Adrenal gland (tissue), 19 donors: ENCODE measurements at places on chromosomes 3 and 15.
A peak's percentile ranks its signal among the peaks of the same experiment; 100 is the strongest.

- peak; percentile 51 for DNase-seq
These were observed 9.4 kb downstream of the NAA50 start for GRCh38 chr3:113736548-113737089.

DNA sequence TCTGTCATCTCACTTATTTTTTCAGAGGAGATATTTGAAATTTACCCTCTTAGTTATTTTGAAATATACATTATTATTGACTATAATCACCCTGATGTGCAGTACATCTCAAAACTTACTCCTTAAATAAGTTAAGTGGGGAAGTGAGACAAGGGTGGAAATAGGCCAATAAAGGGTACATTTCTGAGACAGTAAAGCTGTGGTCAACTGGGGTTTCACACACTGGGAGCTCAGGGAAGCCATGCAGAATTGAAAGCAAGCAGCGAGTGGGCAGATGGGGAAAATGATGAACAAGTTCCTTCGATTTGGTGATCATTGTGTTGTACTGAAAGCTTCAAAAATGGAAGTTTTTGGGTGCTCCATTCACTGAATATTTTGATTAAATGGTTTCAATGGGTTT is 21.6 kb upstream of the MOBP start:
- DNase-seq, result no peak

- DNase-seq, result no peak
These were observed 813.4 kb upstream of the EPHA6 start for GRCh38 chr3:96000966-96001365.

DNA sequence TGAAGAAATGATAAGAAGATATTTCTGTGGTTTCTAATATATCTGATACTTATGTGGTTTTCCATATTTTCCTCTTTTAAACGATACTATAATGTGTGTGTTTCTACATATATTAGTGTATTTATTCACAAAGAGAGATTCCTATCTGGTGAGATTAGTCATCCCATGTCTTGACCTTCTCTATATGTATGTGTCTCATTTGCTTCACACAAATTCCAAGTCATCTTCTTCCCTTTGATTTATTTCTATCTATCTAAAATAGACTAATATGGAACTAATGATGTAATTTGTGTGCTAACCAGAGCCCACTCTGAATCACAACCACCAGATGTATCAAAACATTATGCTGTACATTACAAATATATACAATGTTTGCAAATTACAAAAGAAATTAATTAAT is 154.7 kb upstream of the KCNMB2 start:
- DNase-seq, result no peak

DNA sequence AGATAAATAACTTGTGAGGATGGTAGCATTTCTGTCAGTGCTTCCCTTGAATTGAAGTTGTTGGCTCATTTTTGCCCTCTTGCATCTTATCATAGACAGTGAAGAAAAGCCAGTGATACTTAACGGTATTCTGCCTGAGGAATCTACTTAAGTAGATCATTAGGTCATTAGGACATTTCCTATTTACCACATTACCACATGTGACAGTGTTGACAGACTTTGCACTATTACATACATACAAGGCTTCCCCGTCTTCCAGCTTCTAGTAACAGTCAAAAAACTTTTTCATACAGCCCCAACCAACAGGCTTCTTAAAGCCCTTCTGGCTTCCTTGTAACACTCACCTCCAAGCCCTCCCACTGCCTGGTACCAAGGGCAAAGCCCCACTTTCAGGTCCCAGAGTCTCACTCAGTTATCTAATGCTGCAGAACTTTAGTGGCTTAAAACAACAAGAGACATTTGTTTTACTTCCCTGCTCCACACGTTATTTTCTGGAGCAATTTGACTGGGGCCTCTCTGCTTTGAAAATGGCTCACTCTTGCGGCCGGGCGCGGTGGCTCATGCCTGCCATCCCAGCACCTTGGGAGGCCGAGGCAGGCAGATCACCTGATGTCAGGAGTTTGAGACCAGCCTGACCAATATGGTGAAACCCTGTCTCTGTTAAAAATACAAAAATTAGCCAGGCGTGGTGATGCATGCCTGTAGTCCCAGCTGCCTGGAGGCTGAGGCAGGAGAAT is 40.0 kb downstream of the ASB7 start:
- no peak for DNase-seq
